ENCODE measurements at places on chromosomes 12 and 14. TPM values are rescaled to one million over a fixed set of nuclear protein-coding genes. Genes with fewer than 3 reads are reported as not detected.

Gene ACTR6
- total RNA-seq: 6.6 TPM

Gene CPM
- 35.4 TPM for total RNA-seq

Gene TMEM229B
- total RNA-seq: 9.8 TPM

Gene GOLGA3
- total RNA-seq: 49.8 TPM

Gene REP15
- total RNA-seq: not detected

Gene CMA1
- not detected for total RNA-seq

Gene HRK
- not detected for total RNA-seq

DNA sequence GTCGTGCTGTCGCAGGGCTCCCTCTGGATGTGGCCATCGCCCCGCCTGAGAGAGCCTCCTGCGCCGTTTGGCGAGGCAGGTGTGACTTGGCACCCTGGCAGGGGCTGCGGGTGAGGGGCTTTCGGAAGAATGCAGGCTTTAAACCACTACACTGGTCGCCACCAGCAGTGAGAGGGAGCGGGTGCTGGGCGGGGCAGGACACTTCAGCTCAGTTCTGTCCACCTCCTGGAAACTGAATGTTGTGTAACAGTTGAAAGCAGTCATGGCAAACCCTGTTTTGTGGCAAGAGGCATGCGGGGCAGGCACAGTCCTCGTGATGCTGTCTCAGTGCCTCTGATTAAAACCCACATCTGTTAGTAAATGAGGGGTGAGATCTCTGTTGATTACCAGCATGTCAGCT is 55.9 kb downstream of the AACS start:
- no peak overlapping the region for H3K27ac ChIP-seq
- no peaks in the 10 kb centered on the region for H3K4me1 ChIP-seq
- no peak overlapping the region for H3K4me3 ChIP-seq
- no peak for DNase-seq
- no peaks in the 10 kb centered on the region for H3K36me3 ChIP-seq

- DNase-seq: no peak
- H3K36me3 ChIP-seq: no peaks in the 10 kb centered on the region
- peaks cover 24% of the 10 kb centered on the region for H3K4me1 ChIP-seq
- H3K27me3 ChIP-seq: no peaks in the 10 kb centered on the region
Observed at GRCh38 chr14:73180385-73180805, 44.1 kb downstream of the PSEN1 start.

DNA sequence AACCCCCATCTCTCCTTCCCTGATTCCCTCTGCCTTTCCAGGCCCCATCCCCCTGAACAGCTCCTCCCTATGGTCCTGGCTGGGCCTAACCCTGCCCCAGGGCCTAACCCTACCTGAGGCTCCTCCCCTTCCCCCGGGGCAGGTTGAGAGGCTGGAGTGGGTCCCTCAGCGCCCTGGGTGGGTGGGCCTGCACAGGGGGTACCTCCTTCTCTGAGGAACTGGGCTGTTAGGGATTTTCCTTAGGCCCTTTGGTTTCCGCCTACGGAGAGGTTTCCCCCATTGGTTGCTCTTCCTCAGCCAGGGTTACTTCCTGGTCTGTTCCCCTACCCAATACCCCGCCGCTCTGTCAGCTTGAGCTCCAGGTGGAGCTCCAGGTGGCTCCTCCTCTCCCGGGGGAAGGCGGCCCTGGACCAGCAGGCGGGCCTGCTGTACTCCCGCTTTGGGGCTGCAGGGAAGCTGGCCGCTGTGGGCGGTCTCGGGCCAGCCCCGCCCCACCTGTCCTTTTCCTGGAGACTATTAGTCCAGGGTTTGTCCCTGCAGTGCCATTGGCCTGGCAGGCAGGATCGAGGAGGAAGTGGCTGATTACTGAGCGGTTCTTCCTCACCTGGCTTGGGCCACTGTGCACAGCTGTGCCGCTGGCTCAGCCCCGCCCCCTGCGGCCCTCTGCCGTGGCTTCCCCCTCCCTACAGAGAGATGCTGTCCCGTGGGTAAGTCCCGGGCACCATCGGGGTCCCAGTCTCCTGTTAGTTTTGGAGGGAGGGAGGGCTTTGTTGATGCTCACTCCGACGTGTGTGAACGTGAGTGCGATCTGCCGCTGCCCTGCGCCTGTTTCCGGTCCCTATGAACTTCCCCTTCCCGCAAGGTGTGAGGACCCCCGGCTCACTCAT is 2.5 kb downstream of the C12orf57 start:
- H3K4me3 ChIP-seq: peak overlapping the region; percentile 35
- H3K4me1 ChIP-seq: peaks cover 31% of the 10 kb centered on the region
- no peaks in the 10 kb centered on the region for H3K36me3 ChIP-seq
- DNase-seq: no peak

DNA sequence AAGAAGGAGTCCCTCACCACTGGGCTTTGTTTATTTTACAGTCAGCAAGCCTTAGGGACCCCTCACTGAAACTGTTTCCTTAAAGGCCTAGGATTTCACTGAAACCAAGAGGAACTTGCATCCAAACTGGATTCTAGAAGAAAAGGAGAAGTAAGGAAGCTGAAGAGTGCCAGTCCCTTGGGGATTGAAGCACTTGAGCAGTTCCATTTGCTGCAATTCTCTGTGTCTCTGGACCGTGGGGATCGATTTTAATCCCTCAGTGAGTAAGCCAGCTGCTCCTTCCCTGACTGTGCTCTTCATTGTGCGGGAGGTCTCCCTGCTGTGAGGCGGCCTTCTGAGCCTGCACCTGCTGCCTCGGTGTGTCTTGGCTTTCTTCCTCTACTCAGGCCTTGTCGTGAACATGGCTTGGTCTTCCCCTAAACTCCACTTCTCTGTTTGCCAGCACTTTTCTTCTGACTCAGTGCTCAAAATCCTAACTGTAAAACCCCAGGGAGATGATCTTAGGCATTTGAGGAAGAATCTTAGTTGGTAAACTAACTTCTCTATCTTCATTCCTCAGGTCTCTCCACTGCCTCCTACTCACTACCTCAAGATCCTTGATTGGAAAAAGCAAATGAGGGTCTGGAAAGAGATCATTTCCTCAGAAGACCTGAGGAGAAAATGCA is 132.6 kb downstream of the SLC38A6 start:
- no peak overlapping the region for H3K4me3 ChIP-seq
- H3K27me3 ChIP-seq: no peaks in the 10 kb centered on the region
- H3K36me3 ChIP-seq: no peaks in the 10 kb centered on the region
- H3K27ac ChIP-seq: no peak overlapping the region

- peaks cover 3% of the 10 kb centered on the region for H3K36me3 ChIP-seq
- DNase-seq: no peak
- no peaks in the 10 kb centered on the region for H3K27me3 ChIP-seq
- peaks cover 77% of the 10 kb centered on the region for H3K4me1 ChIP-seq
- H3K4me3 ChIP-seq: no peak overlapping the region
Observed at GRCh38 chr12:69243099-69244084, 4.0 kb downstream of the CPSF6 start.

GRCh38 chr12:24246934-24247333 is 297.5 kb upstream of the SOX5 start:
- H3K27ac ChIP-seq: no peak overlapping the region
- no peaks in the 10 kb centered on the region for H3K27me3 ChIP-seq
- no peaks in the 10 kb centered on the region for H3K36me3 ChIP-seq
- H3K4me1 ChIP-seq: no peaks in the 10 kb centered on the region
- DNase-seq: no peak

DNA sequence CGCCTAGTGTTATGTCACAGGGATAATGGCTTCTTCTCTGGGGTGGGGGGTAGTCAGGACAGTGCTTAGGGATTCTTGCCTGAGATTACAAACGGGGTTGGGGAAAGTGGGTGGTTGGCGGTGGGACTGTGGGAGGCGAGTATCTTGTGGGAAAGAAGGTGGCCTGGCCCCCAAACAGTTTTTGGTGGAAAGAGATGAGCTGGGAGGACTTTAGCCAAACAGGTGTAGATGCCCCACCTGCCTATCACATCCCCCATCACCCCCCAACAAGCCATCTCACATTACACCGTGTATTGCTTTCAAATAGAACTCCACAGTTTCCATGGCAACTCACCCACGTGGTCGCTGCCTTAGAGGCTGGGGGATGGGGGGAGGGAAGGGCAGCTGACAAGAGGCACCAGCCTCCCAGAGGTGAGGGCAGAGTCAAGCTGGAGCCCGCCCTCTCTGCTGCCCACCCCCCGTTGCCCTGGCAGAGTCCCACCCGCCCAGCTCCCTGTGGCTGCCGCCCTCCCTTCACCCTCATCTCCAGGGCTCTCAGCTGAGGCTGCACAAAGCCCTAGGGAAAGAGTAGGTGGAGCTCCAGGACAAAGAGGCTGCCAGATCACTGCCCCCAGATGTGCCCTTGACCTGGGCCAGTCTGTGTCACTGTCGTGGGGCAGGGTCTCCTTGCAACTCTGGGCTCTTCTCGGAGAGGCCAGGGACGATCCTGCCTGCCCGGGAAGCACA is 98.3 kb downstream of the LRRC74A start:
- no peaks in the 10 kb centered on the region for H3K27me3 ChIP-seq
- no peak overlapping the region for H3K4me3 ChIP-seq
- peaks cover 43% of the 10 kb centered on the region for H3K4me1 ChIP-seq
- DNase-seq: no peak
- no peak overlapping the region for H3K27ac ChIP-seq
- no peaks in the 10 kb centered on the region for H3K36me3 ChIP-seq

DNA sequence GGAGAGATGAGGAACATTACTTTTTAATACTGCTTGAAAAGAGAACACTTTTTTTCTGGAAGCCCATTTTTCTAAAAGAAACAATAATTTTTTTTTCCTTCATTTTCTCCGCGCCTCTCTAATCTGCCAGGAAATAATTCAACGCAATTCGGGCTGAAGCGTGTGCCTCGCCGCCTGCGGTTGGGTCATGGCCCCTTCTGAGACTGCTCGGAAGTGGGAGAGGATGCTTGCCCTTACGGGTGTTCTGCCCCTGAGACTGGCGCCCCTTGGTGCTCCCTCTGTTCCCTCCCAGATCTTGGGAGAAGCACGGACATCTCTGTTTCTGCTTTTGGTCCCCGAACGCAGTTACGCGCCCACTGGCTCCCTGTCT is 332 bp upstream of the TBC1D30 start:
- peak overlapping the region; percentile 40 for H3K4me3 ChIP-seq
- no peak for DNase-seq
- H3K27ac ChIP-seq: no peak overlapping the region
- H3K4me1 ChIP-seq: peaks cover 20% of the 10 kb centered on the region

DNA sequence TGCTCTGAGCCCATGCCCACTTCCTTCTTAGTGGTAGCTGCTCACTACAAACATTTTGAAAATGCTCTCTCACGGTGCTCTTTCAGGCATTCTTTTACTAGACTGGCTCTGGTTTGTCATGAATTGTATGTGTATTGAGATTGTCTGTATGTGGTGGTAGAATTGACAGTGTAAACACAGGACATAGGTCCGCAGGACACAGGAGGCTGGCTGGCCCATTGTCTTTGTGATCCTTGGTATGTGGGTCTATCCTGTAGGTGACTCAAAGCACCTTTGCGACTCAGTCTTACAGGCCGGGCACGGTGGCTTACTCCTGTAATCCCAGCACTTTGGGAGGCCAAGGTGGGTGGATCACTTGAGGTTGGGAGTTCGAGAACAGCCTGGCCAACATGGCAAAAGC is 250.9 kb downstream of the C12orf75 start:
- H3K4me1 ChIP-seq: no peaks in the 10 kb centered on the region
- no peak overlapping the region for H3K4me3 ChIP-seq
- no peak for DNase-seq
- no peaks in the 10 kb centered on the region for H3K27me3 ChIP-seq

DNA sequence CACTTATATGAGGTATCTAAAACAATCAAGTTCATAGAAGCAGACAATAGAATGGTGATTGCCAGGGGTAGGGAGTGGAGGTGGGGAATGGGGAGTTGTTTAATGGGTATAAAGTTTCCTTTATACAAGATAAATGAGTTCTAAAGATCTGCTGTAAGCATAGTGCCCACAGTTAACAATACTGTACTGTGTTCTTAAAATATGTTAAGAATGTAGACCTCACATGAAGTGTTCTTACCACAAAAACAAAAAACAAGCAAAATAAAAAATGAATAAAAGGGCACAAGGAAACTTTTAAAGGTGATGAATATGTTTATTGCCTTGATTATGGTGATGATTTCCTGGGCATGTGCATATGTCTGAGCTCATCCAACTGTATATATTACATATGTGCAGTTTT is 211.8 kb downstream of the MSRB3 start:
- H3K4me1 ChIP-seq: no peaks in the 10 kb centered on the region
- no peaks in the 10 kb centered on the region for H3K36me3 ChIP-seq
- DNase-seq: no peak

GRCh38 chr12:65508276-65509035 is 230.0 kb downstream of the MSRB3 start:
- H3K4me1 ChIP-seq: peaks cover 15% of the 10 kb centered on the region
- no peaks in the 10 kb centered on the region for H3K36me3 ChIP-seq
- H3K27me3 ChIP-seq: no peaks in the 10 kb centered on the region
- no peak for DNase-seq
- no peak overlapping the region for H3K27ac ChIP-seq
- H3K4me3 ChIP-seq: no peak overlapping the region

DNA sequence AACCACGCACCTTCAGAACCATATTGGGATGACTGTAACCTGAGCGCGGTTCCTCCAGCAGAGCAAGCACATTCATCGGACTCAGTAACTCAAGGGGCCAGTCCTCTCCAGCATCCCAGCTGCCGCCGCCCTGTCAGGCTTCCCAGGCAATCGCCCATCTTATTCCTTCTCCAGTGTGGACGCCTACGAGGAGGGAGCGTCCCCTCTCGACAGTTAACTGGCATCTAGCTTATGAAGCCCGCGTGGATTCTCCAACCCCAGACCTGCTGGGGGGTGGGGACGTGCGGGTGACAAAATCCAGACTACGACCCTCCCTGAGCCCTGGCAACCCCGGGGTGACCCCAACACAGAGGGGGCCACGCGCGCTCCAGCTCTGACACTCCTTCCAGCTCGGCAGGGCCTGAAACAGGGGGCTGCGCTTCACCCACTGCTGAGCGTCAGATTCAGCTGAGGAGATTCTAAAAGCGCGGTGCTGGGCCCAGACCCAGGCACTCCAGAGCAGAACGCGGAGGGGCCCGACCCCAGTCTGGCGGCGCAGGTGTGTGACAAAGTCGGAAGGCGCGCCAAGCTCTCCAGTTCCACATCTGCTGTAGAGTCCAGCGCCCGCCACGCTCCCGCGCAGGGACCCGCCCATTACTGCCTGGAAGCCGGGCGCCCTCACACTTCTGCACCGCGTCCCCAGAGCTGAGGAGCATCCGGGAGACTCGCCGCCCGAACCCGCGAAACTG is 43.9 kb upstream of the ESR2 start:
- DNase-seq: no peak
- H3K27ac ChIP-seq: peak overlapping the region; percentile 90
- H3K4me1 ChIP-seq: peaks cover 15% of the 10 kb centered on the region
- H3K36me3 ChIP-seq: no peaks in the 10 kb centered on the region
- H3K4me3 ChIP-seq: peak overlapping the region; percentile 80

- H3K4me3 ChIP-seq: no peak overlapping the region
- DNase-seq: no peak
- no peaks in the 10 kb centered on the region for H3K27me3 ChIP-seq
- no peaks in the 10 kb centered on the region for H3K36me3 ChIP-seq
- H3K4me1 ChIP-seq: peaks cover 97% of the 10 kb centered on the region
Observed at GRCh38 chr12:106115440-106115839, 23.3 kb downstream of the NUAK1 start.

DNA sequence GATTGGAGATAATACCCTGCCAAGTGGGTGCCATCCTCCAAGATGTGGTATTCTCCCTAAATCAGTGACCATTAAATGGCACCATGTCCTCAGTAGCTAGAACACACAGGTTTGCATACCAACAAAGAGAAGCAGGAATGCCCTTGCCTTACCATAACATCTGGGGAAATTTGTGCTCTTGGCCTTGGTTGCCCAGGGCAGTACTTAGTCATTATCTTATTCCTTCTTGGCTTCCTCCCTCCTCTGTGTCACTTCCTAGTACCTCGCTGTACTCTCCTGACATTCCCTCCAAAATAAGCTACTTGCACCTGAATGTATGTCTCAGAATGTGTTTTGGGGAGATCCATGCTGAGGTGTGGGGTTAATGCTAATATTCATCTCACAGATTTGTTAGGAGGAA is 43.4 kb downstream of the GPR65 start:
- H3K4me3 ChIP-seq: no peak overlapping the region
- no peaks in the 10 kb centered on the region for H3K36me3 ChIP-seq
- no peak for DNase-seq
- H3K4me1 ChIP-seq: no peaks in the 10 kb centered on the region
- H3K27ac ChIP-seq: no peak overlapping the region
- no peaks in the 10 kb centered on the region for H3K27me3 ChIP-seq
